Foreskin fibroblast (primary cell): ENCODE measurements at places on chromosomes 11 and 22.

DNA sequence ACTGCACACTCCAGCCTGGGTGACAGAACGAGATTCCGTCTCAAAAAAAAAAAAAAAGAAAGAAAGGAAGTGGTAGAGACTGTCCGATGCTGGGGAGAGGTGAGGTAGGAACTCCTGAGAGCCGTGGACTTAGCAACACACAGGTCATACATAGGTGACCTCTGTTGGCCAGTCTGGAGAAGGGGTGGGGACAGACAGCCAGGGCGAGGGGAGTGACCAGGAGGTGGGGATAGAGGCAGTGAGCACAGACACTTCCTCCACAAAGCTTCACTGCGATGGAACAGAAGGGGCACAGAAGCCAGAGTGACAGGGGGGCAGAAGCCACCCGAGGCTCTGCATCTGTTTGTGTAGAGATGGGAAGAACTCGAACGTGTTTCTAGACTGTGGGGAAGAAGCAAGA, 47.1 kb downstream of the MYH9 start:
- no peak for DNase-seq

DNA sequence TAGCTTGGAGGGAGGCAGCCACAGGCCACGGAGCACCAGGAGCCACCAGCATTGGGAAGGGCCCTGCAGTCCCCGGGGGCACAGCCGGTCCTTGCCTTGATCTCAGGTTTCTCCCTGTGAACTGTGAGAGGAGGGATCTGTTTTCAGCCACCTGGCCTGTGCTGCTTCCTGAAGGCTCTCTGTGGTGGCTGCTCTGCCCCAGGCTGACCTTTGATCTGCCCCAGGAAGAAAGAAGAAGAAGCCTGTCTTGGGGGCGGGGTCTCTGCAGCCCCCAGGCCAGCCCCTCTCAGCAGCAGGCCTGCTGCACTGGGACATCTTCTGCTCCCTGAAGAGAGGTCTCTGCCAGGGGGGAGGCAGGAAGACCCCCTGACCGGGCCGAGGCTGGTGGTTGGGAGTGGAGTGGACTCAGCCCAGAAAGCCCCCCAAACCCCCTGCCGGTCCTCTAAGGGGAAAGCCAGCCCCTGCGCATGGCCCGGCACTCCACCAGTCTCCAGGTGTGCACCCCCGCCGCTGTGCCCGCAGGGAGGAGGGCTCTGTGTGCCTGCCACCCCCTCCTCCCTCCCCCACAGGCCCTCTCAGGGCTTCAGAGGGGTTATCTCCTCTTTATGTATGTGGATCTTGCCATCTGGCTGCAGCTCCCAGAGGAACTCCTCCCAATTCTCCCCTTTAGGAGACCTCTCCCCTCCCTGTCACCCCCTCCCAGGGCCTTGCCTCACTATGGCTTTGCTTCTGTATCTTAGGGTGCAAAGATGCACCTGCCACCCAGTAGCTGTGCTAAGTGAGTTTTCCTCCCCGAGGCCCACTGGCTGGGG, 675.3 kb downstream of the BRD1 start:
- no peak for DNase-seq

DNA sequence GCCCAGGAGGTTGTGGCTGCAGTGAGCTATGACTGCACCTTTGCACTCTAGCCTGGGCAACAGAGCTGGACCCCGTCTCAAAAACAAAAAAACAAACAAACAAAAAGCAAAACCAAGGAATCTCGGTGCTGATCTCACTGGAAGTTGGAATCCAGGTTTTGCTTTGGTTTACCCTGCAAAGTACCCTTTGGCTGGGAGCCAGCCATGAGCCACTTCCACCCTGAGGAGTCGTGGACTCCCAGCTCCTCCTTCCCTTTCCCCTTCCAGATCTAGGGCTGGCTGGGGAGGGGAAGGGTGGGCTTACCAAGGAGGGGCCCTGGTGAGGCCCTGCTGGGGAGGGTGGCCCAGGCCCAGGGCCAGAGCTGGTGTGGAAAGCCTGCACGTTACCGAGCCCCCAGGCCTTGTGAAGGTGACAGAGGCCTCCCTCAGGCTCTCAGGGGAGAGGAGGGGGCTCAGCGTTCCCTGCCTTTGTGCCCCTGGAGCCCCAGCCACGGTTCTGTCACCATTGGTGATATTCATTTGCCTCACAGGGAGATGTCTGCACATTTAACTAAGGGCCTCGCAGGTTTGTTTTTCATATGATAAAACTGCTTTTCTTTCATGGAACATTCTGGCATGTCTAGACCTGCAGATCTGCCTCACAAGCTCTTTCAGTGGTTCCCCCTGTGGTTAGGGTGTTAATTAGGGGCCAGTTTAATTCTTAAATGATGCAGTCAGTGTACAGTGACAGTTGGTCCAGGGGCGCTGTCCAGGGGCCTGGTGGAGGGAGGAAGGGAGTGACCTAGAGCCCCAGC, 29.0 kb downstream of the FBLN1 start:
- peak; percentile 67 for DNase-seq

GRCh38 chr11:78397398-78397797, 20.2 kb downstream of the GAB2 start:
- no peak for DNase-seq

DNA sequence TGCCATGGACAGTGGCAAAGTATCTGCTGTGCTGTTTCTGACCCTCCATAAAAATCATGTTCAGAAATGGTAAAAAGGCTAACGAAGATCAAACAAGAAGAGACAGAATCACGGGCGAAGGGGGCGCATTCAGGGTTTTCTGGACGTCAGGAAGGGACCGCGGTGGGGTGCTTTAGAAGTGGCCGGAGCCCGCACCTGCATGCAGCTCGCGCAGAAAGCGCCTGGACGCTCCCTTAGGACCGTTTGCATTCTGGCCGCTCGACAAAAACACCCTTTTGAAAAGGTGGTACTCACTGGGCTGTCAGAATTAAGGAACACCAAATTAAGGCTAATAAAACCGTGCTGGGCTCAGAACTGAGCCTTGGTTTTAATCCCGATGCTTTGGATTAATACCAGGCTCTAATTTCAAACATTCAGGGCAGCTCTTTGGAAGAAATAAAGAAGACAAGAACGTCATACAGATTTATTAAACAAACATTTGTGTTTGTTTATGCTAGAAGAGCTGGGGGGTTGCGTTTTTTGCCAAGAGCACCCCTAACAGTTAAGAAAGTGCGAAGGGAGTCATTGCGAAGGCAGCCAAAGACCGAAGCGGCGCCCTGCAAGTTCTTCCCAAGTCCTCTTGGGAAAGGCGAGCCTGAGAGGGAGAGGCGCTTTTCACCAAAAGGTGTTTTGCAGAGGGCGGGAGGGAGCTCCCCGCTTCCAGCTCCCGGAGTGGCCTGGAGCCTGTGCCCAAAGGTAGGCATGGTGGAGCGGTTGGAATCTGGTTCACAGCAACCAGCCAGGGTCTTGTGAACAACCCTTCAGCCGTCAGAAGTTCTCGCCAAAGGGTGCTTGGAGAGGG, 47.7 kb upstream of the DBX1 start:
- no peak for DNase-seq

- no peak for DNase-seq
Observed at GRCh38 chr11:33716243-33716642, 15.6 kb upstream of the C11orf91 start.

GRCh38 chr11:5809905-5810795, 1.4 kb downstream of the OR52N2 start:
- DNase-seq: no peak

- no peak for DNase-seq
Observed at GRCh38 chr11:69204246-69204940, 48.7 kb downstream of the SMIM38 start.

DNA sequence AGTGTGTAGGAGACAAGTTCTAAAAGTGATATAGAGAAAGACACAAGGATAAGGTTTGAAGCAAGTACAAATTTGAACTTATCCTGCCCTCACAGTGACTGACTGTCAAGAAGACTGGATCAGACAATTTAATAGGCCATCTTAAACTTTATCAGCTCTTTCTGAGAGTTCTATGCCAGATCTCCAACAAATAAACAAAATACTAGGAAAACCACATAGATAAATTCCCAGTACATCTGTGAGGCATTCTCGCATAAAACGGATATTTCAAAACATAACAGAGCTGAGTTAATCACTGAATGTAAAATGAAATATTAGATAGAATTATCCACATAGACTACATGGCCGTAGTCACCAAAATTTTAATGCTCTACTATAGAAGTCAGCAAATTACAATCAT, 120.9 kb upstream of the LUZP2 start:
- DNase-seq: no peak
